A549 treated with RU486 at 1 μM for 4 hours (cell line): ENCODE measurements at places on chromosomes 5 and 9. TPM values are rescaled to one million over a fixed set of nuclear protein-coding genes. Genes with fewer than 3 reads are reported as not detected.

MEF2C gene
- 0.01 to 0.07 TPM (median 0.02 TPM) in 3 of 5 replicates, not detected in the others for total RNA-seq

INSL4 gene
- total RNA-seq = 13.9 to 18.0 TPM (median 15.5 TPM) in 5 replicates

C5 gene
- 8.3 to 15.6 TPM (median 13.0 TPM) in 5 replicates for total RNA-seq

PRDM12 gene
- total RNA-seq = 0.24 to 0.39 TPM (median 0.34 TPM) in 5 replicates

MEGF10 gene
- not detected in 5 replicates for total RNA-seq

VPS13A gene
- total RNA-seq = 4.6 to 11.5 TPM (median 10.9 TPM) in 5 replicates
